Small intestine (tissue), 16 donors: ENCODE measurements at places on chromosomes 3 and 15. TPM values are rescaled to one million over a fixed set of nuclear protein-coding genes. Genes with fewer than 3 reads are reported as not detected.

The CAMKV gene
- not detected for polyA plus RNA-seq

The SLC28A2 gene
- polyA plus RNA-seq, result 36.0 TPM

The CD96 gene
- 1.9 TPM for polyA plus RNA-seq

The ZBED2 gene
- not detected for polyA plus RNA-seq

The DNAH1 gene
- 4.3 TPM for polyA plus RNA-seq

The IQCF5 gene
- polyA plus RNA-seq, result not detected

The CMTM8 gene
- polyA plus RNA-seq, result 5.4 TPM

The GPX1 gene
- 325 TPM for polyA plus RNA-seq

The ZNF774 gene
- polyA plus RNA-seq, result 2.1 TPM

The HRH1 gene
- 1.3 TPM for polyA plus RNA-seq

The SPTBN5 gene
- polyA plus RNA-seq, result 0.60 TPM

The ARPP19 gene
- 31.1 TPM for polyA plus RNA-seq

The CCR4 gene
- polyA plus RNA-seq, result 0.38 TPM

The TMEM43 gene
- 15.0 TPM for polyA plus RNA-seq

The CELSR3 gene
- polyA plus RNA-seq, result 0.45 TPM

The ANKRD63 gene
- polyA plus RNA-seq, result not detected

The P4HTM gene
- polyA plus RNA-seq, result 40.9 TPM

The WDR49 gene
- polyA plus RNA-seq, result 0.03 TPM

The FGF12 gene
- polyA plus RNA-seq, result not detected

The RETNLB gene
- polyA plus RNA-seq, result not detected

The TICRR gene
- 4.1 TPM for polyA plus RNA-seq

The SHC4 gene
- 0.49 TPM for polyA plus RNA-seq

The PLA2G4E gene
- 0.13 TPM for polyA plus RNA-seq

The NAALADL2 gene
- 1.1 TPM for polyA plus RNA-seq
